ENCODE measurements at places on chromosomes 13 and 19.

DNA sequence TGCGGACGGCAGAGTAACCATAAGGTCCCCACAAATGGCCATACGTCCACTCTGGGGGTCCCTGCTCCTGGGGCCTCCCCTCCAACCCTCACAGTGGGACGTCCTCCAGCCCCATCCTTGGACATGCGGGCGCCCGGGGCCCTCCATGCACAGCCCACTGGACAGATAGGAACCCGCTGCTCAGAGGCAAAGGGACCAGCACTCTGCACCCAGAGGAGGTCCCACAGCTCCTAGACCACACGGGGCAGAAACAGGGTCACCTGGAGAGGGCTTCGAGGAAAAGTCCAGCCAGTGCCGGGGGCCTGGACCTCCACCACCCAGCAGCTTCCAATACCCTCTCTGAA is 11.1 kb downstream of the REXO1 start:
- no peak for DNase-seq

DNA sequence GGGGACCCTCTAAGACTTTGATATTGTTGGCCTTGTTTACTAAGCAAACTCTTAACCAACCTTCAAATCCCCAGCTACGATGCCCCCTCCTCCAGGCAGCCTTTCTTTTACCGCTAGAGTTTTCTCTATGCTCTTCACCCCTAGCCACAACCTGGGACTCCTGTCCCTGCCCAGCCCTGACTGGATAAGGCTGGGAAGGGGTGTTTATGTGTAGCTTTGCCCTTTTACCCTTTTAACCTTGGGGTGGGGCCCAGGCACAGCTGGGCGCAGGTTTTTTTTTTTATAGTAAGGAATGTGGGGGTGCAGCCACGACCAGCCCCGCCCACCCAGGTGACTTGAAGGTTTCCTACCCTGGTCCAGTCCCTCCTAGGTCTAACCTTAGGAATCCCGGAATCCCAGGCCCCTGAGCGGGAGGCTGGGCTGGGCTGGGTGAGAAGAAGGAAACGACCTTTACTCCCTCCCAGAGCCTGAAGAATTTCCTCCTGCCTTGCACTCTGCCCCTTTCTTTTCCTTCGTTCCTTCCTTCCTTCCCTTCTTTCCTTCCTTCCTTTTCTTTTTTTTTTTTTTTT is 12.2 kb downstream of the TJP3 start:
- DNase-seq = no peak

DNA sequence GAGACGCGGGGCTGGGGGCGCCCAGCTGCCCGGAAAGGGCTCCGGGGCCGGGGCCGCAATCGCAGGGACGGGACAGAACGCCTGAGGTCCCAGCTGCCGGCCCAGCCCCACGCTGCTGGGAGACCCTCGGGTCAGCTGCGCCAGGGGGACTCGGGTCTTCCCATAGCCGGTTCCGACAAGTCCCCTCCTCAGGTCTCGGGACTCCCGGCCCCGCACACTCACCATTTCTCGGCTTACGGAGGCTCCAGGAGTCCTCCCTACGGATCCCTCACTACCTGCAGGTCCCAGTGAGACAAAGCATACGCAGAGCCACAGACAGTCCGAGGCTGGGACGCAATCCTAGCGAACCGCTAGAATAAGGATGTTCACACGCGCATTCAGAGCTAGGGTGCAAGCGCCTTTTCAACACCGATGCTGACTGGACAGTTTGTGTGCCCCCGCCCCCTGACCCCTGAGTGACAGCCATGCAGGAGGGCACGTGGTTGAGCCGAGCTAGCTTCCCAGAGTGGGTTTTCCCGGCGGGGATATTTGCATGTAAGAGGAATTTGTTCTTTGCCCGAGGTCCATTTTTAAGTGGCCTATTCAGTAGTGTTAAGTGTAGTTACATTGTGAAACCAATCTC is 13.6 kb downstream of the ZNF490 start:
- DNase-seq = no peak

GRCh38 chr19:2798733-2799132 is 13.4 kb downstream of the THOP1 start:
- DNase-seq = no peak

DNA sequence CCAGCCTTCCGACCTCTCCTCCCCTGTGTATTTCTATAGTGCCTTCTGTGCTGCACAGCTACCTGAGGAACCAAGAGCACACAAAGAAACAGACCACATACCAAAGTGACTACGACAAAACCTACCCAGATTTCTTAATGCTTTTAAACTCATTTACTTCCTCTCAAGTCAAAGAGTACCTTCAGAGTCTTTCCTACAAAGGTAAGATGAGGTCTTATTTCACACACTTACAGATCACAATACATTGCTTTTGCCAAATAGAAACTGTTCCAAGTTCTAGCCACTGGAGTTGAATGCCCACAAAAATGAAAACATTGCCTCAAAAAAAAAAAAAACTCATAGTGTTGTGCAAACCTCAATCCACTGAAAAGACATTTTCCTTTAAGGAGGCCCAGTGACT is 36.4 kb downstream of the TEX26 start:
- no peak for DNase-seq

- no peak for DNase-seq
Measured at GRCh38 chr19:31278555-31279435, 70.4 kb downstream of the TSHZ3 start.

DNA sequence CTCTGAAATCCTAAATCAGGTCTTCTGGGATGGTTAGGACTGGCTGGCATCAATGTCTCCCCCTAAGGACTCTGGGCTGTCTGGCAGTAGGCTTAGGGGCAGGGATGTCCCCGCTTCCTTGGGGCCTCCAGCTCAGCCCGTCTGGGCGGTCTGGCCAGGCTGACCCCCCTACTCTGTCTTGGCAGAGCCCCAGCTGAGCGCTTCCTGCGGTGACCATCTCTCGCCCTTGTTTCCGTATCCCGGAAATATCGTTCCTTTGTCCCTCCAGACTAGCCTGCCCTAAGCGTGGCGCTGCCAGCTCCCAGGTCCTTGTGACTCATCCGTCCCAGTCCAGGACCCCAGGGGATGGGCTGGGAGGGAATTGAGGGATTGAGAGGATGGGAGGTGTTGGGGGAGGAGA is 11.3 kb downstream of the GTPBP3 start:
- no peak for DNase-seq

- DNase-seq = no peak
Measured at GRCh38 chr13:44249431-44249836, 124.2 kb upstream of the SERP2 start.

GRCh38 chr13:37616131-37616530 is 17.6 kb upstream of the POSTN start:
- no peak for DNase-seq

- no peak for DNase-seq
Measured at GRCh38 chr19:55678121-55678671, 3.2 kb downstream of the EPN1 start.

DNA sequence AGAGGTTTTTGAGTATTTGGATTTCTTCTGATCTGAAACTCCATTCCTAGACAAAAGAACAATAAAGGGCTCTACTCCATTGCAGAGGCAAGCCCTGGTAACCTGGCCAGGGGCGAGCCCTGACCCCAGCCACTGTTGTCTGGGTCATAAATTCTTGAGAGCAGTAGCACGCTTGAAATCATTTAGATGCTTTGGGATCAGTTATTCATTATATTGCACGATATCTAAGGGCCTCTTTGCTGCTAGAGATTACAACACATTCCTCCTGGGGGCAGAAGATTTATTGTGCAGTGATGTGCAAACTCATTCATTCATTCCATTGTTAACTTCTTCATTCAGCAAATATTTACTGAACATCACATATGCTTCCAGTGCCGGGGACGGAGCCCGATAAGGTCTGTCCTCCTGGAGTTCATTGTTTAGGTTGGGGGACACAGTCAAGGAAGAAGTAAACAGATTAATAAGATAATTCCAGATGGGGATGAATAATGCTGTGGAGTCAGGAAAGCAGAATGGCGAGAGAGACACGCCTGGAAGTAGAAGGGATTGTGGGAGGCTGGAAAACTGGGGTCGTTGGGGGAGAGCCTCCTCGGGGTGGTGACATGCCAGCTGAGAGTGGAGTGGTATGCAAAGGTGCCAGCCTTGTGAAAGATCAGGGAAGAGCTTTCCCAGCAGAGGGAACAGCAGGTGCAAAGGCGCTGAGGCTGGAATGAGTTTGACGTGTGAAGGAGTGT is 34.9 kb downstream of the SIPA1L3 start:
- DNase-seq = no peak

DNA sequence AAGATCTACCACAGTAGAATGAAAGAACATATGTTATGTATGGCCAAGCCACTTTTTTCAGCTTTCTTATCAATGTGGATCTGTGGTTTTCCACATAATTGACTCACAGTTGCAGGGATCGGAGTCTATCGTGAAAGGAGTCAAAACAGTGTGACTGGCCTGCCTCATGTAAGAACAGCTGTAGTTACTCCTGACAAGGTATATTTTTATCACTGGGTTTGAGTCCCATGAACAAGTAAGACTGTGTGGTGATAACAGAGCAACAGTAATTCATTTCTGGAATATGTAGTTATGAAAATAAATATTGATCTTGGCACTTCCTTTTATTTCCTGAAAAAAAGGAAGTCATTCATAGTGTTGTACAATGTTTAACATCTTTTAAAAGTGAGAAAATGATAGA is 416.6 kb downstream of the KLF12 start:
- no peak for DNase-seq

- DNase-seq = no peak
Measured at GRCh38 chr13:59663707-59664106, 500.0 kb downstream of the DIAPH3 start.

- DNase-seq = no peak
Measured at GRCh38 chr19:30518965-30519606, 146.9 kb downstream of the ZNF536 start.

All from activated T-cell treated with anti-CD3 and anti-CD28 coated beads for 4 hours (primary cell).